ENCODE measurements at places on chromosomes 12 and 14.

GRCh38 chr14:98963610-98964009 lies 308.4 kb downstream of the BCL11B start:
- no peak for DNase-seq

- DNase-seq = no peak
These were observed at the start of the genes FOXA1 and TTC6 for GRCh38 chr14:37594971-37595808. FOXA1 (minus strand) TSS chr14:37595249; CDS start chr14:37594972, 277 bp downstream. TTC6 (plus strand) TSS chr14:37595629; CDS start chr14:37622065, 26,436 bp downstream.

DNA sequence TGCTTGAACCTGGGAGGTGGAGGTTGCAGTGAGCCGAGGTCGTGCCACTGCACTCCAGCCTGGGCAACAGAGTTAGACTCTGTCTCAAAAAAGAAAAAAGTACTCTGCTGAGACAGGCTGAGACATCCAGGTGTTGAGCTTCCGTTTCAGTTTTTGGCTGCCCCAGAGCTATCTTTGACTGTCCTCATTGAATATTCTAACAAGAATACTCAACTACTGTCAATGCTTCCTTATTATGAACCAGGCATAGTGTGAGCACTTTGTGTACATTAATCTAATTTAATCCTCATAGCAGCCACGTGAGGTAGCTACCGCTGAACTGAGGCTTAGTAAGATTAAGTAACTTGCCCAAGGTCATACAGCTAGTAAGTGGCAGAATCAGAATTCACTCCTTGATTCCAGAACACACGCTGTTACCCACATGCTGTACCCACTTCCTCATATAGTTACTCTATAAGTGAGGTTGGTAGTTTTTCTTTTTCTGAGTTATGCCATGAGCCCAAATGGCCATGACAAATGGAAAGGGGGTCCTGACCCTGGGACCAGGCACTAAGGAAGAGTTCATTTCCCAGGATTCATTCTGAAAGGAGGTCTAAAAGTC lies 11.3 kb downstream of the ALDH1L2 start:
- no peak for DNase-seq

DNA sequence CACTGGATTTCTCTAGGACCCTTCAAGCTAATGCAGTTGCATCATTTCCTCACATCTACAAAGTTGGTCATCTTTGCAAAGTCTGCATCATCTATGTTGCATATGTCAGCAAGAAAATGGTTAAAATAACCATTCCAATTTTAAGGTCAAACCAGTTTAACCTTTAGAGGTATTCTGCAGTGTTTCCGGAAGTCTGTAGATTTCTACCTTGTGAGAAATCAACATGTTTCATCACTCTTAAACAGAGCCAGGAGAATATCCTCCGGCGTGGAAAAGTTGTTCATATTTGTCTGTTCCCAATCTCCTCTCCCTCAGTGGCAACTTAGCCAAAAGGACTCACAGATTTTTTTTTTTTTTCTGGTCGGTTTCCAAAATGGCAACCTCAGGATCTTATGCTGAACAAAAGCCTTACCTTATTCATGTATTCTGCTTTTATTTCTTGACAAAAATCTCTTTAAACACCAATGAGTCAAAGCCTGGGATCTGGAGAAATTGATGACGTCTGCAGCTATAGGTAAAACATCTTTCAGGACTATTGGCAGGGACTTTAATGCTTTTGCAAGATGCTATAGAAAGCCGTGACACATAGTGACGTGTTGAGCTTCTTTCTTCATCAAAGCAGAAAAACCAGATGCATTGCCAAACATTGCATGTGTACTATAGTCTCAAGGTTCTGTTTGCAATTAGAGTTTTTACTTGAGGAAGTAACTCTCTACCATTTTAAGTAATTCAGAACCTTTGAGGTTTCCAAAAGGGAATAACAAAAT lies 16.0 kb upstream of the CDK17 start:
- no peak for DNase-seq

- no peak for DNase-seq
These were observed 23.9 kb downstream of the NID2 start for GRCh38 chr14:52044791-52045522.

- DNase-seq = no peak
These were observed 309.2 kb downstream of the PRKD1 start for GRCh38 chr14:29618323-29619067.

DNA sequence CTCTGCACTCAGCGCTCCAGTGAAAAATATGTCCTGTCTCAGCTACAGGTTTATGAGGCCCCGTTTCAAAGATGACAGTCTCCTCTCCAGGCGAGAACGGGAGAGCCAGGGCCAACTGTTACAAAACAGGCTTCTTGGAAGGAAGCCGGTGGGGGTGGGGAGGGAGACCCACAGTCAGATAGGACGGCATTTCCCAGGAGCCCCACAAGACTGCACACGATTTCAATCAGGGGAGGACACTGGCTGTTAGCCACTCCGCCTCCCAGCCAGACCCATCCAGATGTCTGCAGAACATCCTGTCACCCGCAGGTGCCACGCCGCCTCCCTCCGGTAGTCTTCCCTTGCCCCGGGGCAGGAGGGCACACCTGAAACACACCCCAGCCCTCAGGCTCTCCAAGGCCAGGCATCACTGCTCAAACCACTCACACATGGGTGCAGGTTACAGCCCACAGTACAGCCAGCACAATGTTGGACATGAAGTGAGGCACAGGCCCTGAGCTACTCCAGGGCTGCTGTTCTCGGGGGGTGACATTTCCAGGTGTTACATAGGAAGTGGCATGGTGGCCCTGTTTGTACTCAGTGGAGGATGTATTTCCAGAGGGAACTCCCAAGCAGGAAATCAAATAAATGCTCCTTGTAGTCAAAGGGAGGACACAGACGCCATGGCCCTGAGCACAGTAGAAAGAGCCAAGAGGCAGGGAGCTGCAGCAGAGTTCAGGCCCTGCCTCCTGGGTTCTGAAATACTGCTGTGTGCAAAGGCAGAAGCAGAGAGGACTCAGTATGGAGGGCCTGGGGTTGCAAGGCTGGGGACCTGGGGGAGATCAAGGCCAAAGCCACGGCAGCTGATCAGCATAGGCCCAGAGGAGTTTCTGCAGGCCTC lies 138.1 kb downstream of the BCL11B start:
- no peak for DNase-seq

DNA sequence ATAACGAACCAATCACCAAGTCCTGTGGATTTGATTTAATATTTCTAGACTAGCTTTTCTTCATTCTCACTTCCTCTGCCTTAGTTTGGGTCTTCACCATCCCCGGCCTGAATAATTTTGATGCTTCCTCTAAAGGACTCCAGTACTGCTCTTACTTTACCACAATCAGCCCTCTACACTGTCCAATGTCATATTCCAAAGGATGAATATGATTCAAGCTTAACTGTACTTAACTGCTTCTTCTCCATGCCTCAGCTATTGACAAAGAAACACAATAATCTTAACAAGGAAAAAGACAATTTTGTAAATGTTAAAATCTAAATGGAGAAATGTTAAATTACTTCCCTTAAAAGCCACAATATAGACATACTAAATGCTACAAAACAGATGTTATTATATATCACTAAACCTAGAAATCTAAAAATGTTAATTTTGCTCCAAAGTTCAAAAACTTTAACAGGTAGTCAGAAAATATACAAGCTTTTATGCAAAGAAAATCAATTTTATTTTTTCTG lies 70.2 kb downstream of the STXBP6 start:
- DNase-seq = no peak

GRCh38 chr12:132686825-132687210 lies 324 bp downstream of the POLE start:
- DNase-seq = no peak

DNA sequence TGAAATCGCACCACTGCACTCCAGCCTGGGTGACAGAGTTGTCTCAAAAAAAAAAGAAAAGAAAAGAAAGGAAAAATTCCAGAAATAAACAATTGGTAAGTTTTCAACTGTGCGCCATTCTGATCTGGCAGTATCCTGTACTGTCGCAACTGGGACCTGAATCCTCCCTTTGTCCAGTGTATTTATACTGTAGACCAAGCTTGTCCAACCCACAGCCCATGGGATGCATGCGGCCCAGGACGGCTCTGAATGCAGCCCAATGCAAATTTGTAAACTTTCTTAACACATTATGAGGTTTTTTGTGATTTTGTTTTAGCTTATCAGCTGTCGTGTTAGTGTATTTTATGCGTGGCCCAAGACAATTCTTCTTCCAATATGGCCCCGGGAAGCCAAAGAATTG lies 84.7 kb downstream of the TMCC3 start:
- no peak for DNase-seq

- DNase-seq = no peak
These were observed 253.2 kb downstream of the BMP4 start for GRCh38 chr14:53703457-53703856.

- DNase-seq = no peak
These were observed 17.5 kb downstream of the RASSF3 start for GRCh38 chr12:64627771-64628170.
